Right renal pelvis (tissue), 4 donors: ENCODE measurements at places on chromosomes 3 and 15. TPM values are rescaled to one million over a fixed set of nuclear protein-coding genes. Genes with fewer than 3 reads are reported as not detected.

DNA sequence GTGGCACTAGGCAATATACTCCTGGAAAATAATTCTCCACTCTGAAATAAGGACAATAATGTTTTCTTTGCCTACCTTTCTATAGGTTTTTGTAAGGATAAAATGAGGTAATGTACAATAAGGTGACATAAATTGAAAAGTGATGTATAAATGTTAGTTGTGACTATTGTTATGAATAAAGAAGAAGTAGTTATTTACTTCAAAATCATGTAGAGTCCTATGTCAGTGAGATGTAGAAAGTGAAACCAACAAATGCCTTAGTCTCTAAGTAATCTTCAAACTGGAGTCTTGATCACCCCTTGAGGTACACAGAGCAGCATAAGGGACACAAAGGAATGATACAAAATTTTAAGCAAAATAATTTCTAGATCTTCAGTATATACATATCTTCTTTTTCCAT lies 60.3 kb upstream of the TP63 start:
- no peak for DNase-seq

SPESP1 gene
- 6.3 TPM for polyA plus RNA-seq

GRCh38 chr3:87895983-87896382 lies 162.8 kb downstream of the CGGBP1 start:
- no peak for DNase-seq

CLDND1 gene
- 181 TPM for polyA plus RNA-seq

DNA sequence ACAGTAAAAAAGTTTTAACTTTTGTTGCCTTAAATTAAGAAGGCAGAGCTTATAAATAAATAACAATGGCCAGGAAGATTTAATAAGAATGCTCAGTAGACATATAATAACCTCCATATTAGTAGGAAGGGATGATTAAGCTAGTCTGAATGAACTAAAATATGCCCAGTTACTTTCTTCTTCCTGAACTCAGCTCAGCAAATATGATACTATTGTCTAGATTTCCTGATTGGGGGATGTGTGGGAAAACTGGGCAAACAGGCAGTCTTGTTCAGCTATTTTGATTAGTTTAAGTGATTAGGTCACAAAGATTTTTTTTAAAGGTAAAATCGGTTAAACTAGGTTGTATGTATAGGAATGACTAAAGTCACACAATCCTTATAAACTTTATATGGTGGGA lies 167.2 kb upstream of the SLC2A2 start:
- no peak for DNase-seq

MTMR10 gene
- polyA plus RNA-seq: 56.2 TPM

VWA5B2 gene
- 1.2 TPM for polyA plus RNA-seq

DNA sequence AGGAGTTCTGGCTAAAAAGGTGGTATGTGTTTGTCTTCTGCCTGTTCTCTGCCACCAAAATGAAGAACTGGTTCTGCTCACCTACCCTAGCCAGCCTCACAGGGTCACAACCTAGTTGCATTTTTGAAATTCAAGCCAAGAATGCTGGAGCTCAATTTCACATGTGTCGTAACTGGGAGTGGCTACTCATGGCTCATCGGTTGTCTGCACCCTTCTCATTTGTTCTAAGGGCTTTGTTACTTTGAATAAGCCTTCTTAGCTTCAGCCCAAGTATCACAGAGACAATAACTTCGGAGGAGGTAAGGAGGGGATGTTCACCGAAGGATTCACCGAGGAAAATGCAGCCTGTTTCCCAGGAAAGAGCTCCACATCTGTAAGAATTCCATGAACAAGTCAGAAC lies 134.3 kb upstream of the RARB start:
- DNase-seq: no peak

DNA sequence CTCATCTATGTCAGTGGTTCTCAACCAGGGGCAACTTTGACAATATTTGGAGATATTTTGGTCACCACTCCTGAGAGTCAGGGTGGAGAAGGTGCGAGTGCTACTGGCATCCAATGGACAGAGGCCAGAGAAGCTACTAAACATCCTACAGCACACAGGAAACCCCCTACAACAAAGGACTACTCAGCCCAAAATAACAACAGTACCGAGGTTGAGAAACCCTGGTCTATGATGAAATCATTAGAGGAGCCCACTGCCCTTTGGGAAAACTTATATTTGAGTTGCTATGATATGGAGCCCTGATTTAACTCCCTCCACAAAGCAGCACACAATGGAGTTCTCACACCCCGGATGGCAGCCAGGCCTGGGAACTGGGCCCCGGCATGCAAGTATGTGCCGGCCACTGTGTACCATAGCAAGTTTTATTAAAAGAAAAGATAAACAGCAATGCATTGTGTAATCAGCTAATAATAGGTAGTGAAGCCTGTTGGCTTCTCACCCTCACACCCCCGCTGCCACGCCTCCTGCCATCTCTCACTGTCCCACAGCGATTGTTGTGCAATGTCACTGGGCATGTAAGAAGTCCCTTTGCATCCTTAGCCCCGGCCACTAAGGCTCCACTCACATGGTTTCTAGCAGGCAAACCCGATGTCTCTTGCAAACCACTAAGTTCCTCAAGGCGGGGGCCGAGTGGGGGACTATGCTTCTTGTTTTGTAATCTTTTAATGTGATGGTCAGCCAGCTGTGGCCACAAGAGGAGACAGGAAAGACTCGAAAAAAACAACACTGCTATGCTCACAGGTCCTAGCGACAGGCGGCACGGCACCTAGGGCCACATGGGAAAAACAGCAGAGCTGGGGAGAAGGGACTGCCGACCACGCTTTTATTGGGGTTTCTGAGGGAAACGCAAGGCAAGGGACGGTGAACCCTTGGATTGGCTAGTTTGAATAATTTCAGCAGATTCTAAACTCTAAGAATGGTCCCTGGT lies 110.0 kb downstream of the AQP9 start:
- DNase-seq: no peak

CYP1A2 gene
- polyA plus RNA-seq: 0.08 TPM
